ENCODE measurements at places on chromosomes 11 and 22.
A peak's percentile ranks its signal among the peaks of the same experiment; 100 is the strongest.

- no peak for DNase-seq
These were observed 437.4 kb downstream of the JRKL start for GRCh38 chr11:96827164-96827563.

GRCh38 chr22:43129426-43130425, 13.5 kb downstream of the MCAT start:
- no peak for DNase-seq

DNA sequence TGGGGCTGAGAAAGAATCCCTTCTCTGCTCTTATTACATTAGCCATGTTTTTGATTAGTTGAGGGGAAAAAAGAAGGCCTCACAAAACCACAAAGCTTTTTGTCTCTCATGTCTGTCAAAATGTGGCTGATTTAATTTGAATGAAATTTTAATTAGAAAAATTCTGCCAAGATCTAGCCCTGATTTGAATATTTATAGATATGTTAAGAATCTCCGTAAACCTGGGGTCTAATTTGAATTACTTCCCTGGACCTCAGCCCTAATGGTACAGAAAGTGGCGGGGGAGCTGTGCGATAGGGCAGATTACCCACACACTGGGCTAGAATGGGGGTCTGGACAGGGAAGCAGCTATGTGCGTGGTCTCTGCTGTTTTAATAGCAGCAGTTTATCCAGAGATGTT, 141.3 kb upstream of the TTC12 start:
- DNase-seq = no peak

DNA sequence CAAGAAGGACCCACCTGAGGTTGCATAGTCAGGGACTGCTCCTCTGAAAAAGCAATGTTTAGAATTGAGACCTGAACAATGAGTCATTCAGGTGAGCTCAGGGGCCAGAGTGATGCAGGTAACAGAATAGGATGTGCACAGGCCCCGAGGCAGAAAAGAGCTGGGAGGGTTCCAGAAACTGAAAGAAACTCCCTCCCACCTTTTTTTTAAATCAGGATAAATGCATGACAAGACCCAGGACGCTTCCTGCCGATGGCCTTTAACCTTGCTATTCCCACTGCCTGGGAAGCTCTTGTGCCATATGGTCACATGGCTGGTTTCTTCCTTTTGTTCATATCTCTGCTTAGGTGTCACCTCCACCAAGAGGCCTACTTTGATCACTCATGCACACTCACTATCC, 214.2 kb upstream of the ZBED5 start:
- DNase-seq = no peak

- DNase-seq = no peak
These were observed 30.2 kb downstream of the C11orf91 start for GRCh38 chr11:33670250-33671011.

GRCh38 chr11:15062599-15062998, 10.8 kb upstream of the CALCB start:
- no peak for DNase-seq

GRCh38 chr22:46614025-46614931, 5.9 kb upstream of the GRAMD4 start:
- no peak for DNase-seq

DNA sequence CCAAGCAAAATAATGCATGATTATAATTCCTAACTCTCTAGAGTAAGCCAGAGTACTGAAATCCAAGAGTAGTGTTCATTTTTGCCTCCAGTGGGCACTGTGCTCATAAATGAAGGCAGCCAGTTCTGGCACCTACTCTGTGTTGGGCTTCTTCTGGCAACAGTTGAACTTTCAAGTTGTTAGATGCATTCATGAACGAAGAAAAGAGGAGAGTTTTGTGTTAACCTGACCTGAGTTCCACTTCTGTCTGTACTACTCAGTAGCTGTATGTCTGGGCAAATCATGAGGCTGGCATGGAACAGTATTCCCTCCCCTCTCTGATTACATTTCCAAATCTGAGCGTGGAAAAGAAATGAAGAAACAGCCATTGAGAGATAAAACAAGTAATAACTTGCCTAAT, 20.3 kb upstream of the TENM4 start:
- no peak for DNase-seq

DNA sequence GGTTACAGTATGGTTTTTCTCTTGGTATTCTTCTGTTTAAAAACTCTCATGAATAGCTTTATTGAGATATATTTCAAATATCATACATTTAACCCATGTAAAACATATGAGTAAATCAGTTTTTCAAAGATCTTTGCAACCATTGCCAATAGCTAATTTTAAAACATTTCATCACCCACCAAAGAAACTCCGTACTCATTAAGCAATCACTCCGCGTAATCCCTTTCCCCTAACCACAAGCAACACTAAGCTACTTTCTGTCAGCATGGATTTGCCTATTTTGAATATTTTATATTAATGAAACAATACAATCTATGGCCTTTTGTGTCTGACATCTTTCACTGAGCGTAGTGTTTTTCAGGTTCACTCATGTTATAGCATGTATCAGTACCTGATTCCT, 697.9 kb upstream of the ANO5 start:
- no peak for DNase-seq

- no peak for DNase-seq
These were observed 8.3 kb upstream of the FGF19 start for GRCh38 chr11:69711822-69712801.

- DNase-seq = no peak
These were observed 699 bp upstream of the SDF2L1 start for GRCh38 chr22:21641417-21641788.

DNA sequence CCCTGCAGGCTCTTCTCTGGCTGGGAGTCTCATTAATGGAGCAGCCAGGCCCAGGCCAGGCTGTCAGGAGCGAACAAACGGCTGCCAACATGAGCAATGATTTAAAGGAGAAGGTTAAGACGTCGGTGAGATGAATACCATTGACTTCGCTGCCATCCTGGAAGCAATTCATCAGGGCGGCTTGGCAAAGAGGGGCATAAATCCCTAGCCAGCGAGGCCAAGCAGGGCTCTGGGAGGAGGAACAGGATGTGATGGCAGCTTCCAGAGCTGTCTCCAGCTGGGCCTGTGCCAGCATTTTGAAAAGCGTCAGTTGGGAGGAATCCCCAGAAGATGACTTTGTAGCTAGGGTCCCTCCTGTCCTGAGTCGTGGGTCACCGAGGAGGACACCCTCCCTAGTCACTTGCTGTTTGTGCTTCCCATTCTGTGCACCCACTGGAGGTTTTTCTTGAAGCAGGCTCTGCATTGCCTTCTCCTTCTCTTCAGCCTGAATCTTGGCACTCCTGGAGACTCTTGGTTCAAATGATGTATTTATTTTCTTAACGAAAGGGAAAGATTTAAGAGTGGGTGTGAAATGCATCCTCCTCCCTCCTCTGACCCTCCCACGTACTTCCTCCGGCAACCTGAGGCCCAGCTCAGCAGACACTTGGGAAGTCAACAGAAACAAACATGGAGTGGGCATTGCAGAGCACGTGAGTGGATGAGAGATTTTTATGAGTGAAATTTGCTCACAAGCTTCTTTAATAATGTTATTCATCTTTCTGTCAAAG, 476.3 kb upstream of the CADM1 start:
- DNase-seq = no peak

DNA sequence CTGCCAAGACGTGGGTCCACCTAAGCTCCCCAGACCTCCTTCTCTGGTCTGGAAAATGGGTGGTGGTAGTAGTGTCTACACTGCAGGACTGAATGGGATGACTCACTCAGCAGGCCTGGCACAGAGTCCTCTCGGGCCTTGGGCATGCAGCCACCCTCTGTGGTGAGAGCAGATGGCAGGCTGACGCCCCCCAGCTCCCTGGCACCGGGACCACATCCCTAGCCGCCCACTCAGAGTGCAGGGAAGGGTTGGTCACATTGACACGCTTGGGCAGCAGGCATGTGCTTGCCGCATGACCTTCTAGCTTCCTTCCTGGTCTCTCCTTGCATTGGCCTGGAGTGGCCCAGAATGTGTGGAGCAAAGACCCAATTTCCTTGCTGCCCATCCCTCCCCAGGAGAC, 30.7 kb upstream of the PRODH start:
- DNase-seq = no peak

DNA sequence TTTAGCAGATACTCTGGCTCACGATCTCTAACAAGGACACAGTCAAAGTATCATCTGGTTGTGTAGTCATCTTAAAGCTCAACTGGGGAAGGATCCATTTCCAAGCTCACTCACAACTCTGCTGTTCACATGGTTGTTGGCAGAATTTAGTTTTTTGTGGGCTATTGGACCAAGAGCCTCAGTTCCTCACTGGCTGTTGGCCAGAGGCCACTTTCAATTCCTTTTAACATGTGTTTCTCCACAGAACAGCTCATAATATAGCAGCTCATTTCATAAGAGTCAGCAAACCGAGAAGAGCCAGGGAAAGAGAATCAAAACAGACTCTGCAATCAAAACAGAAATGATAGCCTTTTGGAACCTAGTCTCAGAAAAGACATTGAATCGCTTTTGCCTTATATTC, 22.6 kb downstream of the IZUMO1R start:
- DNase-seq = no peak

DNA sequence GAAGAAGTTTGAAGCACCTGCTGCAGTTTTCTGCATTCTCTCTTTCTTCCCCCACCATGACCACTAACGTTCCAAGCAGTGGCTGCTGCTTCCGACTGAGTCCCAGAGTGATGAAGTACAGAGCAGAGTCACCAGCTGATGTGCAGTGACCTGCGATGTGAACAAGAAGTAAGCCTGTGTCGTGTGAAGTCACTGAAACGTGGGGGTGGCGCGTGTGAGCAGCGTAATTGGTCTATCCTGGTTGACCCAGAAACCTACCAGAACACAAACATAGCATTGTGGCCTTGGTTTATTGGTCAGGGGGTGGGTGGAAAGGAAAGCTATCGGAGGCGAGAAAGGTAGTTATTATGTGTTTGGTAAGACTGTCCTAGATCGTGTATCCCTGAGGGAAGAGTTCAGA, 3.5 kb downstream of the KRTAP5-7 start:
- no peak for DNase-seq

DNA sequence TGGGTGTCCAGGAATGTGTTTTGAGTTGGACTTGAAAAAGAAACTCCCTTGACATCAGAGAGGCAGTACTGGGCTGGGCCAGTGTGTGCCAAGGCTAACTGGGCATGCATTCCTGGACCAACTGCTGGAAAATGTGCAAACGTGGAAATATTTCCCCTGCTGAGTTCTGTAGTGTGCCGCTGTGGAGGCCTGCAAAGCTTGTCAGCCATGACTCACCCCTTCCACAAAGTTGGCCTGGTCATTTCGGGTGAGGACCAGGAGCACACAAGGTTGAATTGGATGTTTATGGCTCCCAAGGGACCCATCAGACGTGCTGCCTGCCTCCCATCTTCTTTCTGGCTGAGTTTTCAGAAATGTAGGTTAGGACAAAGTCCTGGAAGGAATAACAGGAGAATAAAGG, 513.1 kb downstream of the MIAT start:
- no peak for DNase-seq

DNA sequence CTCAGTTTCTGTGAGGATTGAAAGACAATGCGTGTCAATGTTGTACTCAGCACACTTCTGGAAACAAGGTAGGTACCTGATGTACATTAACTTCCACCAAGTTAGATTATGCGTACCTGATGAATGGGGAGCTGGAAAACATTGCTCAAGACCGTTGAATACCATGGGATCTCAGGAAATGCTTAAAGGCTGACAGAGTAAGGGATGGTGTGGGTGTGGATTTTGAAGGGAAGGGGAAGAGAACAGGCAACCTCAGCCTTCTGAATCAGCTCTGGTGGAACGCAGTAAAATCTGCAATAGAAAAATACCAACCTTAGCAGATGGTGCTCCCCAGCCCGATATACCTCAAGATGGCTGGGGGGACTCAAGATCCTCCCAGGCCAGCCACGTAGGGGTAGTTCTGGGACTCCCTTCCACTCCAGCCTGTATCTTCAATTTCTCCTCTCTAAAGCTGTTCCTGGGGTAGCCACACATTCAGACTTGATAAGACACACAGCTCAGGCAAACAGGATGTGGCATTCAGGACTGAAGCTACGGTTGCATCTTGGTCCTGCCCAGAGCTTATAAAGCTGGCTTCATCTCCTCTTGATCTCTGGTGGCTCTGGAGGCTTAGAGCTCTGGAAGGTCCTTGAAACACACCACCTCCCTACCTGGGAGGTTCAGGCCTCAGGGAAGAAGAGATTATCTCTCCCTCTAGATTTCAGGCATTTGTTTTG, 111.8 kb downstream of the CTNND1 start:
- no peak for DNase-seq

- no peak for DNase-seq
These were observed 14.6 kb downstream of the TRMU start for GRCh38 chr22:46350121-46350520.

- DNase-seq = peak; percentile 74
These were observed 116.7 kb downstream of the KCNQ1OT1 start for GRCh38 chr11:2582946-2583604.

DNA sequence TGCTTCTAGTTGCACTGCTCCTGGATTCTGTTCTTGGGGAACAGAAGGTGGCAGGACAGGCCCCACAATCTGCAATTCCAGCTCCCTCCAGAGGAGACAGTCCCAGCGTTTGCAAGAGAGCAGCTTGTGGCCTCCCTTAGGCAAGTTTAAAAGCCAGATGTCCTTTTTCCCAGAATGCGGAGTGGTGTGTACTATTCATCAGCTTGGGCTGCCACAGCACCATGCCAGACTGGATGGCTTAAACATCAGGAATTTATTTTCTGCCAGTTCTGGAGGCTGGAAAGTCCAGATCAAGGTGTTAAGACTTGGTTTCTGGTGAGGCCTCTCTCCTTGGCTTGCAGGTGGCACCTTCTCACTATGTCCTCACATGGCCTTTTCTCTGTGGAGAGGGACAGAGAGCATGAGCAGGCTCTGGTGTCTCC, 11.7 kb downstream of the MIAT start:
- DNase-seq = no peak

DNA sequence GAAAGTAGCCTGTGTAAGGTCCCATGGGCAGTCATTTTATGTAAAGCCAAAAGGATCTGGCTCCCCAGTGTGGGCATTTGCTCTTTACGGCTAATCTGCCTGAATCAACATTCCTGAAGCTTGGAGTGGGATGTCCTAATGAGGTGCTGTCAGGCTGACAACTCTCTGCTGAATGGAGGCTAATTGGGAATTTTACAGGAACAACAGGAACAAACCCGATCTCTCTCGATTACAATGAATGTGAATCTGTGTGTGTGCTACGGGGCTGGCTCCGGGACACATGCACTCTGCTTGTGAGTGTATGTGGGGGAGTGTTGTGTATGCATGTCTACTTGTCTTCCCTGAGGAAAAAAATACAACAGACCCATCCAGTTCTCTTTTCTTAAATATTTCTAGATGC, 415.2 kb downstream of the TENM4 start:
- DNase-seq = no peak

- DNase-seq = no peak
These were observed 206.1 kb downstream of the PGR start for GRCh38 chr11:100923555-100923954.

All from suprapubic skin (tissue), 4 donors.